ENCODE measurements at places on chromosomes 7 and 10.

DNA sequence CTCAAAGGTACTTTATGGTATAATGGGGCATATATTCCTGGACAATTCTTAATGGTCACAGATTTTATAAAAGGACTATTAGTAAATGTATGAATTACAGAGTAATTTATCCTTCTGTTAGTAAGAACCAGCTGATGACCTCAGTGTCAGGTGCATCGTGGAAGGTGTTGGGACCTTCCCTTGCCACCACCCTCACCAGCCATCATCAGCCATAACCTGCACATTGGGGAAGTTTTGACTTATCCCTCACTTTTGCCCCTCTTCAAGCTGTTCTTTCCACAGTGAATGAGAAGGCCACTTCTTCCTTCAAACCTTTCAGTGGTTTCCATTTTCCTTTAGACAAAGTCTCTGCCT lies 52.2 kb downstream of the FIGNL1 start:
- DNase-seq = no peak

GRCh38 chr10:51230887-51231585 lies 156.7 kb downstream of the PRKG1 start:
- DNase-seq = no peak

GRCh38 chr10:89543841-89544240 lies 8.4 kb upstream of the SLC16A12 start:
- no peak for DNase-seq

DNA sequence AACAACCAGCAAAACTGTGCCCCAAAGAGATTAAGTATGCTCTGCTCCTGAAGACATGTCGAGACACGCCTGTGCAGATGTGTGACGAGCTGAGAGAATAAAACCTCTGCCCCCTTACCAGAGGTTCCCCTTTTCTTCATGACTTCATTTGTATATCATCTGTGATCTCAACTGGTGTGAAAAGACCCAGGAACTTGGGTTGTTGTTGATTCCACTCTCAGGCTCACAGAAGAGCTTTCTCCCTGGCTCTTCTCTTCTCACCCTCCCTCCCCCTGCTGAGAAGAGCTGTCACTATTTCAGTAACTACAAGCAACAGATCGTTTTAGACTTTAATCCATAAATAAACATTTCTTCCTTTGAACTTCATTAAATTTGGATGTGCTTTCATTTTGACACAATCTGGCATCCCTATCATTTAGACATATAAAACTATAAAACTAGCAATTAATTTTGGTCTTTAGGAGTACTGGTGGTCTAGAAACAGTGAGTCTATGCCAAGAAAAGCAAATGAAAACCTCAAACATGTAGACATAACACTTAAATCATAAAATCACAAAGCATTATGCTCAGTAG lies 179.3 kb upstream of the FZD8 start:
- no peak for DNase-seq

DNA sequence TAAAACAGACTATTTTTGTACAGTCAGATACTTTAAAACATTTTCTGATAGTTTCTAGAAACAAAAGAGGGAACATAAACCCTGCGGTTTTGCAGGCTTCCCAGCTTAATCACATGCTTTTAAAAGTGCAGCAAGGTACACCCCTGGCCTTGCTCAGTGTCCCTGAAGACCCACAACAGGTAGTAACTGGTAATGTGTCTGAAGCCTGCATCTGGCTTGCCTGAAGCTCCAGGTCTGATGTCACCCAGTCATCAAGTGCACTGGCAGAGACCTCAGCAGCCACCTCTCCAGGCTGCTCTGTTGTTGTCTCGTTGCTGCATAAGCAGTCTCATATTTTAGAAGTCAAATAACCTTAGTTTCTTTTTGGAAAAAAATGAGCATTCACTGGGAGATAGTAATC lies 376.1 kb upstream of the MTPN start:
- DNase-seq = no peak

DNA sequence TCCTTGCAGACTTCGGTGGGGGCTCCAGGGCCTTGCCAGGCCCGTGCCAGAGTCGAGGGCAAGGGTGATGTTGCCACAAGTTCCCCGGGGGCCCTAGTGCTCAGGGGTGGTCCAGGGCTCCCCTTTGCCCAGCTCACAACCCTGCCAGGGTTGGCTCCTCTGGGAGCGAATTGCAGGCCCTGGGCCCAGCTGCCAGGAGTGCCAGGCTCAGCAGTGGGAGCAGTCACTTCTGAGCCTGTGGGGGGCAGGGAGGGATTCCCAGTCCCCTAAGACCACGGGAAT lies 43.8 kb downstream of the TCERG1L start:
- no peak for DNase-seq

DNA sequence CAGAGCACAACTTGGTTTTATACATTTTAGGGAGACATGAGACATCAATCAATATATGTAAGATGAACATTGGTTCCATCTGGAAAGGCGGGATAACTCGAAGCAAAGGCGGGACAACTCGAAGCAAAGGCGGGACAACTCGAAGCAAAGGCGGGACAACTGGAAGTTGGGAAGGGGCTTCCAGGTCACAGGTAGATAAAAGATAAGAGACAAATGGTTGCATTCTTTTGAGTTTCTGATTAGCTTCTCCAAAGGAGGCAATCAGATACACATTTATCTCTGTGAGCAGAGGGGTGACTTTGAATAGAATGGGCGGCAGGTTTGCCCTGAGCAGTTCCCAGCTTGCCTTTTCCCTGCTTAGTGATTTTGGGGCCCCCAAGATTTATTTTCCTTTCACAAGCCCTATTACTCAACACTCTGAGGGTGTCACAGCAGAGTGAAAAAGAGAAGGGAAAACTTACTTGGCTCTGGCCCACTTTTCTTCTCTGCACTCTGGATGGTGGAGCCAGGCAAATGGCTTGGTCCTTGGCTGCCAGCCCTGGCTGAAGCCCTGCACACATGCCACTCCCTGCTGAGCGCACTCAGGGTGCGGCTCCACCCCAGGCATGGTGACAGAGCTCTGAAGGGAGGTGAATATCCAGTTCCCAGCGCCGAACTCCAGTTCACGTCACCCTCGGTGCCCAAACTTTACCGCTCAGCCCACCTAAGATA lies 46.7 kb downstream of the PARD3 start:
- DNase-seq = no peak

GRCh38 chr10:110212119-110213006 lies 5.0 kb downstream of the MXI1 start:
- DNase-seq = no peak

- DNase-seq = no peak
Observed at GRCh38 chr7:70694971-70695794, 436.8 kb upstream of the GALNT17 start.

DNA sequence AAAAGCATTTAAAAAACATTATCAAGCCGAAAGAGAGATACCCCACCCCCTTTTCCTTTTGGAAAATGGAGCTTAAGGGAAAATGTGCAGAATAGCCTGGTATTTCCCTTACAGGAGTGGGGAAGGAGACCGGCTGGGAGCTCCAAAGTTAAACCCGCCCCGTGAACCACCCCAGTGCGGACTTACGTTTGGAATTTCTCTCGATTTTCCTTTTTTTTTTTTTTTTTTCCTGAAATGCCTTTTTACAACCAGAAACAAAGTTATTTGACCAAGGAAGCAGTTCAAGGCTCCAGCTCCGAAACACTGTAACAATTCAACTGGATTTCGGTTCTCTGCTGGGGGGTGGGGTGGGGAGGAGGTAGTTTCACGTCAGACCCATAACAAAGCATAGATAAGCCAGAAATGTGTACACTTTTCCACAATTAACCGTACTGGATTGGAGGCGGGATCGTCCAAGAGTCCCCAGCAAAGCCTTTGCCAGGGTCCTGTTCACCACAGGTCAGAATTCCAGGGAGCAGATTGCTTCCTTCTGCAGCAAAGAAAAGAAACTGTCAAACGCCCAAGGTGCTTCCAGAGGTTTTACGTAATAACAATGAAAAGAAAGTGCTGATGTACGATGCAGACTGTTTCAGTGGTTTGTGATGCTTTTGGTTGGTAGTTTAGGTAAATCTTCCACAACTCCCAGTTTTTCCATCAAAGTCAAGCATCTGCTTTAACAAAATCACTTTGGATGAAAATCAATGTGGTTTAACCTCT lies 6.7 kb downstream of the SKIDA1 start:
- no peak for DNase-seq

DNA sequence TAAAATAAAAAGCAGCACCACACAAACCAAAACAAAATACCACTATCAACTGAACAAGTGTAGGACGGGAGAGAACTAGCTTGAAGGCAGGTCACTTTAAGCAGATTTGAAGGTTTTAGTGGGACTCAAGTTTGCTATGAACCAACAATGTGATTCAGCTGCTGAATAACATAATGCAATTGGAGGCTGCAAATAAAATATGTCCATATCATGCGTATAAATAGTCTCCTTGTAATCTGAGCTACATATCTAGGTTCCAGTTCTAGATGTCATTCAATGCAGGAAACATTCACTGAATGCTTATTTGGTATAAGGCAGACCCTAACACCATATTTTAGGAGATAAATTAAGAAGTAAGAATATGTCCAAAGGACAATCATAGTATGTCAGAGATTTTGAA lies 81.4 kb upstream of the KCNIP2 start:
- DNase-seq = no peak

GRCh38 chr7:43870316-43870715 lies 999 bp upstream of the MRPS24 start:
- no peak for DNase-seq

- DNase-seq = no peak
Observed at GRCh38 chr10:96833220-96834001, 1.3 kb downstream of the LCOR start.

DNA sequence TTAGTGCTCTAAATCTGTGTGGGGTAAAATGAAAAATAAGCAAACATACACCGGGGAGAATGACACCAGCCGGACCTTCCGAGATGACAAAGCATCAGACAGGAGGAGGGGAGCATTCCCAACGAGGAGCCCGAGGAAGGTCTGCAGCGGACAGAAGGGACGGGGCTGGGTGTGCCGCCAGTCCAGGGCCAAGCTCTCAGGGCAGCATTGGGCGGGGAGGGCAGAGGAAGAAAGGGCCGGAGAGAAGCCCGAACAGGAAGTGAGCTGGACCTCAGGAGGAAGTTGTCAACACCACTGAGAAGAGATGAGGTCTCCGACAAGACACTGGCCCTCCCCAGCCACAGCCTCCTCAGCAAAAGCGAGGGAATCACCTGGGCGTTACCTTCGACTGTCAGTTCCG lies 182.6 kb upstream of the RNF32 start:
- DNase-seq = no peak

DNA sequence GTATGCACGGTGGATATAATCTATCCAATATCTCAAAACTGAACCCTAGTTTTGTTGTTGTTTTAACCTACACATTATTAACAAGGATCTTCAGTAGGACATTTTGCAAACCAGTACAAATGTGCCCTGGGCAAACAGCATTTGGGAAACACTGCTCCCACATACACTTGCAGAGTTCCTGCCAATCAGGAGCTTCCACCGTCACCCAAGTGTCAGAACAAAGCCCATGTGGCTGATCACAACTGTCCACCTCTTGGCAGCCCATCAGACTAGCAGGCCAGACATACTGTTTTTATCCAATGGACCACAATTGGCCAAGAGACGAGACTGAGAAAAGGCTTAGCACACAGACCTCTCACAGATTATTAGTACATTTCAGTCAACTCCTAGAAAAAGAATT lies 200.4 kb downstream of the FAM107B start:
- DNase-seq = no peak

DNA sequence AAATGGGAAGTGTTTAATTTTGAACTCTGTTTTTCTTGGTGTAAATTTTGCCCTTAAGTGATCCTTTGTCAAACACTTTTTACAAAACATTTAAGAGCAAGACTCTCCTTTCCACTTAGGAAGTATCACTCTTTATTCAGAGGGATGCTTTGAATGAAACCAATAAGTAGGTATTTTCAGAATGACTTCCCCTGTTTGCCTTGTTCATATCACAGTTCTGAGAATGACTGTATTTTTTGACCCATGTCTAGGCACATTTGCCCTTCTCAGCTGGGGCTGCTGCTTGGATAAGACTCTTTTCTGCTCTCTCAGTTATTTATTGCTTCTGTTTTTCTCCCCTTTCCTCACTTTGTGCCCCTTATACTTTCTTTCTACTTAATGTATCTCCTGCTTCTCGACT lies 98.2 kb downstream of the CCNY start:
- DNase-seq = no peak

GRCh38 chr7:135770139-135770710 lies 21.6 kb upstream of the FAM180A start:
- no peak for DNase-seq

DNA sequence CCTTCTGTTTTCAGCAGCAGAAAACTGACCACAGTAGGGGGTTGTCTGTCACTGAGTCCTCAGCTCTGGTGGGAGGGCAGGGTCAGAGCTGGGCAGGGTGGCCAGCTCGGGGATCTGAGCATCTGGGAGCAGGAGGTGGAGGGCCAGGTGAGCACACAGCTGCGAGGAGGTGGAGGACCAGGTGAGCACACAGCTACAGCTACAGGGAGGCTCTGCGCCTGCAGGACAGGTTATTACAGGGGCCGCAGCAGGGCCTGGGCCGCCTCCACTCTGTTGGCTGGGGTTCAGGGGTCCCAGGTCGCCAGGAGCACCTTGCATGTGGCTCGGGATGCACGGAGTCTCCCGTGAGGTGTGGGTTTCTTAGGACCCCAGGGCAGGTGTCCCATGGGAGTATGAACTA lies 52.4 kb upstream of the PRKAR1B start:
- DNase-seq = no peak

DNA sequence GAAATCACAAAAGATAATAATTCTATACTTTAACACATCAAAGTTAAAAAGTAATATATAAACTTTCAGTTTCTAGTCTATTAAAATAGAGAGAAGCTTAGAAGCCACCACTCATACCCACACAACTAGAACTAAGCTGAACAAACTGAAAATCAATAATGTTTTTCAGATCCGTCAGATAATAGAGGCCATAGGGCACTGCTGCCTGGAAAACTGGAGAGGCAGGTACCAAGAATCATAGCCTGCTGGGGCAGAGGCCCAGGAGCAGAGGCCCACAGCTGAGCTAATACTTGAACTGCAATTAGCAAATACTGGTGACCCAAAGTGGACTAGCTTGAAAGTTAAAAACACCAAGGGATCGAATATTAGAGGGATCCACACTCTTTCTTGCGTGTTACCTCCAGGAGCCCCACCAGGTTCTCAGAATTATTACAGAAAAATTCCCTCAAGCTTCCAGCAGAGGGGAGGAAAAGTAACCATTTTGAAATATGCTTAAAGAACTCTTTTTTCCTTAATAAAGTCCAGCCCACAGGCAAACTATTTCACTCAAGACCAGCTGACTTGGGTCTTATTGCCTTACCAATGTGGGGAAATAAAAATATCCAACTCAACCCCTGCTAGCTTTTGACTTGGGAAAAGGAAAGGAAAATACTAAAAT lies 774.1 kb upstream of the IGFBP3 start:
- DNase-seq = no peak

- no peak for DNase-seq
Observed at GRCh38 chr7:130145424-130146100, 59.6 kb downstream of the TMEM209 start.

GRCh38 chr7:6323967-6324701 lies 51.7 kb upstream of the CYTH3 start:
- no peak for DNase-seq

DNA sequence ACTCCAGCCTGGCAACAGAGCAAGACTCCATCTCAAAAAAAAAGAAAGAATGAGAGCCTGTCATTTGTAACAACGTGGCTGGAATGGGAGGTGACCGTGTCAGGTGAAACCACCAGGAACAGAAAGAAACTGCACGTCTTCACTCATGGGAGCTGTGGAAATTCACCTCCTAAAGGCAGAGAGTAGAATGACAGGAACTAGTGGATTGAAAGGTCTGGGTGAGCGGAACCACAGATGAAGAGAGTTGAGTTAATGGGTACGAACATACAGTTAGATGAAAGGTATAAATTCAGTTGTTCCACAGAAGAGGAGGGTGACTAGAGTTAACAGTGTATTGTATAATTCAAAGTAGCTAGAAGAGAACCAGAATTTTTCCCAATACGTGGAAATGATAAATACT lies 78.6 kb downstream of the MAD1L1 start:
- DNase-seq = no peak
